NCI-H526 (cell line): ENCODE measurements at places on chromosomes 2 and 18.

- no peak for DNase-seq
Observed at GRCh38 chr2:167992278-167992677, 255.1 kb downstream of the STK39 start.

GRCh38 chr18:5424903-5425664 is 118.7 kb downstream of the EPB41L3 start:
- no peak for DNase-seq

DNA sequence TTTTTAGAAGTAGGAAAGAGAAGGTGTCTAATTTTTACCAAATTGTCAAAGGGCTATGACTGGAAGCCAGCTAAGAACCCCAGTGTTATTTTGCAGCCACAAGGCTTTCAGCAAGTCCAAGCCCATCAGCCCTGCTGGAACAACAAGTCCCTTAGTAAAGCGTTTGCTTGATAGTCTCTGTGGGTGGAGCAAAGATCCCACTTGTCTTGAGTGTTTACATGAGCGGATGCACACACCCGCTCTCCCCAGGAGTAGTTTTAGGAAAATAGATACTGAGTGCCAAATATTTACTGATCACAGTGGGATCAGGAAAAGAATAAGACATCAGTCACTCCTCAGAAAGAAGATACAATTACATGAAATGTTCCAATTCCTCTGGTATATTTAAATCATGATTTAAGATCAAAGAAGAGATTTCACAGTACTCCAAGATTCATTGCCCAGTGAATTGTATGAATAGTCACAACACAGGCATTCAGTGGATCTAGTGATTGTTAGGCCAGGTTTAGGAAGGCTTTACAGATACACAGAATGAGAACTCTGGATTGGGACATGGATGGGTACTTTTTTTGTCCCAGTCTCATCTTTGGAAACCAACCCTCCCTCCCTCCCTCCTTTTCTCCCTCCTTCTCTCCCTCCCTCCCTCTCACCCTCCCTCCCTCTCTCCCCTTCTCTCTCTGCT is 514.9 kb downstream of the PTPRM start:
- DNase-seq, result no peak

GRCh38 chr2:4937550-4937949 is 754.6 kb upstream of the SOX11 start:
- DNase-seq, result no peak

DNA sequence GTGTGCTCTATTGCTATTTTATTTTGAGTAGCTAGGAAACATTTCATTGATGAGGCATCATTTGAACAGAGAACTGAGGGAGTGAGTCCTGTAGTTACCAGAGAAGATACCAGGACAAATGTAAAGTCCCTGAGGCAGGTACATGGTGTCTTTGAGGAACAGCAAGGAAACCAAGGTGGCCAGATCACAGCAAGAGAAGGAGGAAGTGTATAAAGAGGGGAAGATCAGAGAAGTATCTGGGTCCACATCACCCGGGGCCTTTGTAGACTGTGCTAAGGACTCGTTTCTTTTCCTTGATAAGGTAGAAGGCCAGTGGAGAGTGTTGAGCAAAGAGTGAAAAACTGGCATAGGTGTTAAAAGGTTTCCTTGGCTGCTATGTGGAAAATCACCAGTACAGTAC is 34.8 kb upstream of the PLB1 start:
- no peak for DNase-seq

DNA sequence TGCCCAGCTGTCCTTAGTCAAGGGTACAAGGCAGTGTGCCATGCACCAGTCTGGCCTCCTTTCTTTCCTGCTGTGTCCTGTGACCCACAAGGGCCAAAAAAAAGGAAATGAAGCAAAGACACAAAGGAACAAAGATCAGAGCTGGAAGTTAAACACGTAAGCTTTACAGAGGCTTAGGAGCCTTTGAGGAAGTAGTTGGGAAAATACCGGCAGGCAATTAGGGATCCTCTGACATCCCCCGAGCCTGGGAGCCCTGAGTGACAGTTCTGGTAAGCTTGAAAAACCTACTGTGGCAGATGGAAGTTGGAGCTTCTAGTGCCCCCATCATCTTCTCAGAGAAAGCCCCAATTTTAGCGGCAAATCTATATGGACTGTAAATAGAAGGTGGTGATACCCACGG is 78.5 kb downstream of the SPRED2 start:
- DNase-seq, result no peak

DNA sequence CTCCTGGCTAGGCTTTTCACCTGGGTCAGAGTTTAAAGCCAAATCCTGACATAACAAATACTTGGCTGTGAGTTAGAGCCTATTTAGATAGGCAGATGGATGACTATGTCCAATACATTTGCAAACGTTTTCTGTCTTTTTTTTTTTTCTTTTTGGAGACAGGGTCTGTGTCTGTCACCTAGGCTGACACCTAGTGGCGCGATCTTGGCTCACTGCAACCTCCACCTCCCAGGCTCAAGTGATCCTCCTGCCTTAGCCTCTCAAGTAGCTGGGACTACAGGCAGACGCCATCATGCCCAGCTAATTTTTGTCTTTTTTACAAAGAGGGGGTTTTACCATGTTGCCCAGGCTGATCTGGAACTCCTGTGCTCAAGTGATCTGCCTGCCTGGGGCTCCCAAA is 124.8 kb downstream of the DYM start:
- DNase-seq, result no peak

GRCh38 chr2:216424274-216424673 is 12.0 kb downstream of the SMARCAL1 start:
- no peak for DNase-seq

DNA sequence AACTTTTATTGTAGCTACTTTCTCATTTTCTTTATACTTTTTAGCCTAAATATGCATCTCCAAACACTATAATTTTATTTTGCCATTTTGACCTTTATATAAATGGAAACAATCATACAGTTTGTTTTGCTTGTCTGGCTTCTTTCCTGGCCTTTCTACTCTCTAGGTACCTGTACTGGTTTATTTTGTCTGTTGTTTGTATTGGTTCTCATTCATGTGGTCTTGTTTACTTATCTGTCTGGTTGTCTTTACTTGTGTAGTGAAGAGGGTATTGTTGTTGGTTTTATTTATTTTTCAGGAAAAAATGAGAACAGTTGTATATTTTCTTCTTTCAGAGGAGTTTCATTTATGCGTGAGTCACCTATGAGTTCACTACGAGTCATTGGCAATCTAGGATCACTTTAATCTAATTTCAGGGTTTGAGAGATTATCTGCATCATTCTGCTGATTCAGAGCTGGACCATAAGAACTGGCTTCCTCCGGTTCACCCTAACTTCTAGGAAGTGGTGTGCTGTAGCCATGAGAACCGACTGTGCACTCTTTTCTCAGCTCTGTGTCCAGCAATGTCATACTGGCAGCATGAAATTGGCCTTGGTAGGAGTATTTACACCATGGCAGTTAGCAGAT is 33.1 kb upstream of the HDAC4 start:
- DNase-seq, result no peak

- no peak for DNase-seq
Observed at GRCh38 chr2:101380376-101380775, 6.9 kb downstream of the CREG2 start.

DNA sequence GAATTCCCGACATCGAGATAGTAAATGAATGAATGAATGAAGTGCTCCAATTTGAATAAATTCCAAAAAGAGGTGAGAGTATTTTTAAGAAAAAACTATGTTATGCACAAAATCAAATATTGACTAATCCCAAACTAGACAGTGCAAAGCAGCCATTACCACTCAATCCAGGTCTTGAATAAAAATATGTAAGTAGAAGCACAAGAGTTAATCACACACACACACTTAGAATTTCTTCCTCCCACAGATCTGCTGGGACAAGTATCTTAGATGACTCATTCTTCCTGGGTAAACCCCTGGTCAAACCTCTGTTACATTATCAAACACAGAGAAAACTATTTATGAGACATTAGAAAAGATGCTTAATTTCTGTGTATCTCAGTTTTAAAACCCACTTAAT is 102.0 kb downstream of the PLA2R1 start:
- DNase-seq, result no peak

- no peak for DNase-seq
Observed at GRCh38 chr2:45370369-45370768, 240.7 kb downstream of the SRBD1 start.

GRCh38 chr2:177464549-177464948 is 72.0 kb downstream of the AGPS start:
- no peak for DNase-seq

DNA sequence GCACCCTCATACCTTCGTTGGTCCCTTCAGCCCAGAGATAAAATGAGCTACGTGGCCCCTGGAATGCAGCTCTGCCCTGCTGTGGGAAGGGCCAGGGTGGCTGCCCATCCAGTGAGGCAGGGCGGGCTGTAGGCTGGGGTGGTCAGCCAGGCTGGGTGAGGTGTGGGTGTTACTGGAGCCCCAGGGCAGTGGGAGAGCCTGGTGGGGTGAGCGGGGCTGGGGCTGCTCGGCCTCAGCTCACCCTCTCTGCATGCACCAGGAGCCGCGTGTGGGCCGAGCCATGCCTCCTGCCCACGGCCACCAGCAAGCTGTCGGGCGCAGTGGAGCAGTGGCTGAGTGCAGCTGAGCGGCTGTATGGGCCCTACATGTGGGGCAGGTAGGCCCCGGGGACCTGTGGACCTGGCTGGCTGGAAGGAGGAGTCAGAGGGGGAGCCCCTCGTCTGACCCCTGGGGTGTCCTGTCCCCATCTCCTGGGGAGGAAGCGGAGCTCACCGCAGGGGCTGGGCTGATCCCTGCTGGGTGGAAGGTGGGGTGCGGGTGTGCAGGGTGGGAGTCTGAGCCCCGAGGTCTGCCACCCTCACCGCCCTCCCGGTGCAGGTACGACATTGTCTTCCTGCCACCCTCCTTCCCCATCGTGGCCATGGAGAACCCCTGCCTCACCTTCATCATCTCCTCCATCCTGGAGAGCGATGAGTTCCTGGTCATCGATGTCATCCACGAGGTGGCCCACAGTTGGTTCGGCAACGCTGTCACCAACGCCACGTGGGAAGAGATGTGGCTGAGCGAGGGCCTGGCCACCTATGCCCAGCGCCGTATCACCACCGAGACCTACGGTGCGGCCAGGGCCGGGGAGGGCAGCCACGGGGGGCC is 5.5 kb downstream of the RNPEPL1 start:
- no peak for DNase-seq

DNA sequence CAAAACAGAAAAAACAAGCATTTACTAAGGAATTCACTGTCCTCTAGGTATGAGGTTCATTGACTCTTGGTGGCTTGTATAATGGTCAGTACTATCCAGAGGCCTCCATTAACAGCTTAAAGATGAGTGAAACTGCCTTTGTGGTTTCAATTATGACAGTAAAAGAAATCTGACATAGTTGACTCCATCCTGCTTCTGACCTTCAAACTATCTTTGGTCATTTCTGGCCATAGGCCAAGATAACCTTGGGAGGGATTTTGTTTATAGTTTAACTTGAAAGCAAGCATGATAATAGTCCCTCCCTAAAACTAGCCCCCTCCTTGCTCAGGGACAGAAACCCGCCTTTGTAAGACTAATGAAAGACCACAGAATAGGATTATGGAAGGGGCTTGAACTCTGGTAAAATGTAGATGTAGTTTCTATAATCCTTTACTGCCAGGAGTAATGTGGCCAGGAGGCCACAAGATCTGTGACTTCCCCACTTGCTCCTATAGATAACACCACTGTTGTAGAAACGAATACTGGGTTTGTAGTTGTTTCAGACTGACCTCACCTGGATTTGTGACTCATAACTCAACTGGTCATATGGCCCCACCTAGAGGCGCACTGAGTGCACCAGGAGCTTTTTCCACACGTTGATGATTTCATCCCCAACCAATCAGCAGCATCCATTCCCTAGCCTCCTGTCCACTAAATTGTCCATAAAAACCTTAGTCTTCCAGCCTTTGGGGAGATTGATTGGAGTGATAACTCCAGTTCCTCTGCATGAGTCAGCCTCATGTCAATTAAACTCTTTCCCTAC is 8.6 kb upstream of the PLEKHM3 start:
- peak; percentile 39 for DNase-seq

DNA sequence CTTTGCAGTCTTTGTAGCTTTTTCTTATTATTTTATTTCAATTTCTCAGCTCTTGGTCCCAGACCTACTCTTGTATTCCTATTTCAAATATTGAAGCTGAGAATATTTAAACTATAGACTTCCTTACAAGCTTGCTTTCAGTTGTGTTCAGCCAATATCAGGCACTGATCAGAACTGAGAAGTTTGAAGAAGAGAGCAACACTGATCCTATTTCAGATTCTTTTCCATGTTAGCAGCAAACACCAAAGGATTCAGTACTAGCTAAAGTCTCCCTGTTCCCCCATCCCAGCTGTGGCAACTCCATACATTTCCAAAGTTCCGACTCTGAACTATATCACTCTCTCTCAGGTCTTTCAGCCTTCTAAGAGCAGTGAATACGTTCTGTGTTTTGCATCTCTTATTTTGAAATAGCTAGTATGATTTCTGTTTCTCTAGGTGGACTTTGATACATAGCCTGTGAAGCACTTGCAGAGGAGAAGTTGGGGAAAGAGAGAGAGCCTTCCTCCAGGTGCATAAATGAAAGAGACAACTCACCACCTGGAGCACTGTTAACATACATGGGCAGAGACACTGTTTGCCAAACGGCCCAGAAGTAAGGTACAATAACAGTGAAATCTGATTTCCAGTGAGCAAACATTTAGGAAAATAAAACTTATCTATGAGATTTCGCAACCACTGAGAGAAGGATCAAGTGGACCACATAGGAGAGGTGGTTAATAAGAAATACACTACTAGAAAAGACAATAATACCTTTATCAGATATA is 135.0 kb upstream of the ZNF804A start:
- DNase-seq, result no peak
